ENCODE measurements at places on chromosomes 1 and 21.

DNA sequence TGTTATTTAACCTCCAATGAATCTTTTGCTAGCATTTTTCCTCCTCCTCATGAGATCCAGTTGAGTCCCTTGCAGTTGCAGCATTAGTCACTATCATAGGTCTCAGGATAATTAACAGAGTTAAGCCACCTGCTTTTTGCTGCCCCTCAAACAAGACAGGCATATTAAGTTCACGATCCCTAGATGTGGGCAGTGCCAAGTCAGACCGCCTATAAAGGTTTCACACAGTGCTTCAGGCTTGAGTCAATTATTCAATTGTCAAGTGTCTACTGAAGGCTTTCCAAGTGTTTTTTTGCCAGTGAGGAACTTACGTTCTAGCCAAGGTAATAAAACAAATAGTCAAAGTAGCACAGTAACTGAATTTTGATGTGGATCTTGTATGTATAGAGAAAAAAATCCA, 175.0 kb downstream of the DAB1 start:
- no peak for DNase-seq

GRCh38 chr1:38246955-38247952, 200.7 kb upstream of the POU3F1 start:
- DNase-seq = no peak

DNA sequence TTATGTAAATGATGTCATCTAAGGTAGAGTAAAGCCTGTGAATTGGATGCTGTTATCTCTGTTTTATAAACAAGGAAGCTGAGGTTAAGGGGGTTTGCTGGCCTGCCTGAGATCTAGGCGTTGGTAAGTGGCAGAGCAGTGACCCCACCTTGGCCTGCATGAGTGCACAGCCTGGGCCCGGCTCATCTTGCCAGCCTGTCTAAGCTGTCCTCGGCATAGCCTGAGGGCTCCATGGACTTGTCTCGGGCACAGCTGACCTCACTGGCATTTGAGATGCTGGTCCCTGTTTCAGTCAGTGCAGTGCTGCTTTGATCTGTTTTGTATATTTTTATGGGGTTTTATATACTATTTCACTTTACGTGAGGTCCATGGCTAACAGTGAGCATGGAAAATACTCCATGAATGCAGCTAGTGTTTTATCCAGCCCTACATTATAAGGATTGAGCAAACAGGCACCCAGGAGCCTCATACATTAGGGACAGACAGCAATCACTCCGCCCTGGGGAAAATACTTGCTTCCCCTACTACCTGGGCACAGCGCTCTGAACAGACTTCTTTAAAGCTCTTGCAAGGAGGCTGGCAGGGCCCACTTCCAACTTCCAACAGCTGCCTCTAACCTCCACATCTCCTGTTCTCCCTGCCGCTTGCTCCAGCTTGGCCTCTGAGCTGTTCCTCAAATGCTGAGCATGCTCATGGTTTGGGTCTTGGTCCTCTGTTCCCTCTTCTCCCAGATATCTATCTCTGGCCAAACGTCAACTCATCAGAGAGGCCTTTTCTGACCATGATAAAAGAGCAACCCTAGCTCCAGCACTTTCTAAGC, 150.6 kb upstream of the HMGB4 start:
- no peak for DNase-seq

DNA sequence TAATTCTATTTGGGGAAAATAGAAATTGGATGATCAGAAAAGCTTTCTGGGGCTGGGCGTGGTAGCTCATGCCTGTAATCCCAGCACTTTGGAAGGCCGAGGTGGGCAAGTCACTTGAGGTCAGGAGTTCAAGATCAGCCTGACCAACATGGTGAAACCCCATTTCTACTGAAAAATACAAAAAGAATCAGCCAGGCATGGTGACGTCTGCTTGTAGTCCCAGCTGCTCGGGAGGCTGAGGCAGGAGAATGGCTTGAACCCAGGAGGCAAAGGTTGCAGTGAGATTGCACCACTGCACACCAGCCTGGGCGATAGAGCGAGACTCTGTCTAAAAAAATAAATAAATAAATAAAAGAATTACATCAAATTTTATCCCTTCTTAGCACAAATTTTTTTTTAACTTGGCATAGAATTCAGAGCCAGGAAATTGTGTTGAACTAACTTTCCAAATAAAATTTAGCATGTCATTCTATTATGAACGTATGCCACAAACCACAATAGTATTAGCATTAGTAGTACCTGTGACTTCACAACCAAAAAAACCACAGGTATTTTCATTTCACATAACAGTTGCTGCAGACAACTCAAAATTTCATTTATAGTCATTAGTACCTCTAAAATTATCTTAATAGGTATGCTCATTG, 4.5 kb upstream of the ANKRD13C start:
- no peak for DNase-seq

DNA sequence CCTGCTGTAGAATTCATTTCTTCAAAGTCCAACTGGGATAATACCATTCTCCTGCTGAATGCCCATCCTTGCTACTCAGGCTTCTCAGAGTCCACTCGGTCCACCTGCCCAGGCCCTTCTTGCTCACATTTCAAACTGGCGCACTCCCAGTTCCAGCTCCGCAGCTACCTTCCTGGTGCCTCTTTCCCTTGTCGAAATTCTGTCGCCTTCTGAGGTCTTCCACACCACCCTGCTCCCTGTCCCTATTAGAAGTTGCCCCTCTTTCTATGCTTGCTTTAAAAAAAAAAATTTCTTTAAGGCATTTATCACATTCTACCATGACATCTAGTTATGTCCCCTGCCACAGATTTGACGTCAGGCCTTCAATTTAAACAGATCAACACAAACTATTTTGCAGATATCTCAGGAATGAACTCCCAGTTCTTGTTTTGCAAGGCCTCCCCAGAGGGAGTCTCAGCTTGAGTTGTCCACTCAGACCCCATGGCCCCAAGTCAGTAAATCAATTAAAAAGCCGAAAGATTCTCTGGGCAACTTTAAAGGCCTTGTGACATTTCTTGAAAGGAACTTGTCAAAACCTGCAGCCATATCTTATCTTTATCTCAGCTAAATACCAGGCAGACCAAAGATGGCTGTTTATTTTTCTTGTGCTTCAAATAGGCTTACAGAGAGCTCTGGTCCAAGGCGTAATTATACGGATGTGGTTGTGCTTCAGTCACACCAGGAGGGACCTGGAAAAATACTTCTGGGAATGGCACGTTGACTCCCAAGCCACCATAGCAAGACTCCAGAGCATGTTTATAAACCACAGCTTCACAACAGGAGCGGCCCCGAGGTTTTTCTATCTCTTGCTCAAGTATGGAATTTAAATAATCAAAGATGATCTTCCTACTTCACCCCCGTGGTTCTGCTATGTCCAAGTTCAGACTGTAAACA, 2.2 kb downstream of the FAM89A start:
- no peak for DNase-seq

GRCh38 chr1:119472080-119472818, 34.8 kb upstream of the HSD3B1 start:
- no peak for DNase-seq

DNA sequence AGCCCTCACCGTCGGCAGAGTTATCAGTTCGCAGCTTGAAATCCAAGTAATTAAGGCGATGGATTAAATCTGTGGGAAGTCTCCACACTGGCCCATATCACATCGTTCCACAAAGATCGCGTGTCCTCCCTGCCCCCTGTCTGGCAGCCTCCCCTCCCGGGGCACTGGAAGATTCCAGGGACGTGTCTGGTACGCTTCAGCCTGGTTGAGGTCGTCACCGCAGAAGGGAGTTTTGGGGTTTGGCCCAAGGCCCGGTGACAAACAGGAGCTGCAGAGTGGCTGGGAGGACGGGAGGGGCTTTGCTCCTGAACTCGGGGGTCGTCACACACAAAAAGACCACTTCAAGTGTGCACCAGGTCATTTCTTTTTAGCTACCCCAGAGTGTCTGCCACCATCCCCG, 51.1 kb downstream of the PRDM16 start:
- DNase-seq = no peak

DNA sequence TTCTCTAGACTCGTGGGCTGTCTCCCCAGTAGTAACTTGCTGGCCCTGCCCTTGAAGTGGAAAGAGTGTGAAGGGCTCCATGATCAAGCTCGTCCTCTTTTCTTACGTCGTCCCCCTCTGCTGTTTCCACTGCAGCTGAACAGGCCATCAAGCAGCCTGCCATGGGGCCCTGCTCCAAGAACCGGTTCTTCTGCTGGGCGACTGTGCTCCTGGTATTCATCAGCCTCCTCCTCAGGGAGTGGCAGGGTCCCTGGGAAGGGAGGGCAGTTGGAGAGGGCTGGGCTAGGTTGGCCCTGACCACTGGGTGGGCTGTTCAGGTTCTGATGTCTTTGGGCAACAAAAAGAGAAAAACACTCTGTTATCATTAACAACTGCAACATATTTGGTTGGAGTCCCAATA, 151.5 kb downstream of the FCRL5 start:
- no peak for DNase-seq

DNA sequence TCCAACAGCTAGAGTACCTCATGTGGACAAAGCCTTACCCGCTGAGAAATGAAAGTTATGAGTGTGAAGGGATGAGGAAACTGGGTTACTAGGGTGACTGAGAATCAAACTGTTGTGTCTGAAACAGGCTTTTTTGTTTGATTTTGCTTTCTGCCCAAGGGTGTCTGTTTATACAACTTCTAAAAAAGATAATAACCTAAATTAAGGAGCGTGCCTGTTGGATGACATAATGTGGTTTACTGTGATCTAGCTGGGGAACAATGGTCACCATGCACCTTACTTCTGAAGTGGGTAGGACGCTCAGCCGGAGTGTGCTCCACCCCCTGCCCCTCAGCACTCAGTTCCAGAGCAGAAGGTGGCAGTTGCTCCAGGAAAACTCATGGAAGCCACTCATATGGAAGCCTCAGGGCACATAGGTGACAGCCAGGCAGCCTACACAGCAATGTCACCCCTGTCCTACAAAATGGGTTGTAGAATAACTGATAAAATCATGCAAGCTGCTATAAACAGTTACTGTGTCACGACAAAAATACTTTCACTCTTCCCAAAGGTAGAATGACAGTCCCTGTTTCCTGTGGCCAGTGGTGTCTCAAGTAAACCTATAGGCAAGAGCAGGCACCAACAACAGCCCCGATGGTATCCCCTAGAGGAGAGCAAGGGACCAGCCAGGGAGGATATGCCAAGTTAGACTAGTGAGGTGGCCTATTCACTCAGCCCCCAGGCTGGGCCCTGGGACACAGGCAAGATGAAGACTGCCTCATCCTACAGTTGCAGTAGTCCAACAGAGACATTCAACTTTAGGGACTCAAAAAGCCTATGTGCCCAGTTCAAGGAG, 29.3 kb downstream of the SIPA1L2 start:
- no peak for DNase-seq

DNA sequence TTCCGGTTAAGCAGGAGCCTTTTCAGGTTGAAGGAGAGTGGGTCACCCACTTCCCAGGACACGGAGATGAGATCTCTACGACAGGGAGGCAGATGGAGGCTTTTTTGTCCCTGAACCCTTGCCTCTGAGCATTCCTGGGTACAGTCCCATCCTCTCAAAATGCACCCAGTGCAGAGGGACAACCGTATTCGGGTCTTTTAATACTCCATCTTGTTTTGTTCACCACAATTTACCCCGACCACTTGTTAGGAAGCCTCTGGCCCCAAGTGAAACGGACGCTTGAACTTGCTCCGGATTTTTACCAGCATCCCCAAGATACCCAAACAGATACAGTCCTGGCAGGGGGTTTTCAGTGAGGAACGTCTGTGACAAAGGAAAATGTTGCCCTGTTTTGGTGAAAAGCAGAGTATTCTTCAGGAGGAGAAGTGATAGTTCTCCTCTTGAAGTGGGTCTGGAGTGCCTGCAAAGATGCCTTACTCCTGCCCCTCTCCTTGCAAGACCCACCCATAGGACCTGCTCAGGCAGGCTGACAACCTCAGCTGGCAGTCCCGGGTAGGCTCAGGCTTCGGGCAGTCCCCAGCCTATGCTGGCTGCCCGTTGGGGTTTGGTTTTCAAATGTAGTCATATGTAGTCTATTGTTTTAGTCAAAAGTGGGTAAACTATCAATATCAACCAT, 669 bp upstream of the ARL8A start:
- no peak for DNase-seq

GRCh38 chr1:163202833-163203451, at the start of gene RGS5:
TSS of gene RGS5 (minus strand) at chr1:163202916. CDS start at chr1:163202835, 81 bp downstream.
- no peak for DNase-seq

- no peak for DNase-seq
These were observed 624 bp downstream of the CTSK start for GRCh38 chr1:150807249-150808023.

DNA sequence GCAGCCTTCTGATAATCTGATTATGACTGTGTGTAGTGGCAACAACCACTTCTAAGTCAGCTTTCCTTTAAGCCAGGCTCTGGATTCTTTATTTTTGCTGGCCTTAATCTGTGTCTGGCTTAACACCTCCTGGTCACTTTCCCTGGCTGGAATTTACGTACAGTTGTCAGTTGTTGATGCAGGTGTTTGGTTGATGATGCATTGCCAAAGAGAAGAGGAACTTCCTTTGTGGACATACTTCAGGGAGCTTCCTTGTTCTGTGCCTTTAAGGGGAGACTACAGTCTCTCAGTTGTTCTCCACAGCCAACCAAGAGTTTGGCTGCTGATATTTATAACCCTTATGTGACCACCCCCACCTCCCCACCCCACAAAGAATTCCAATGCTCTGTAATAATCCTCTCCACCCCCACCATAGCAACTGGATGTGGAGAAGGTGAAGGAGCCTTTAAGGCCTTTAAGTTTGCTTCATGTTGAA, 96.0 kb upstream of the BMP8A start:
- no peak for DNase-seq

DNA sequence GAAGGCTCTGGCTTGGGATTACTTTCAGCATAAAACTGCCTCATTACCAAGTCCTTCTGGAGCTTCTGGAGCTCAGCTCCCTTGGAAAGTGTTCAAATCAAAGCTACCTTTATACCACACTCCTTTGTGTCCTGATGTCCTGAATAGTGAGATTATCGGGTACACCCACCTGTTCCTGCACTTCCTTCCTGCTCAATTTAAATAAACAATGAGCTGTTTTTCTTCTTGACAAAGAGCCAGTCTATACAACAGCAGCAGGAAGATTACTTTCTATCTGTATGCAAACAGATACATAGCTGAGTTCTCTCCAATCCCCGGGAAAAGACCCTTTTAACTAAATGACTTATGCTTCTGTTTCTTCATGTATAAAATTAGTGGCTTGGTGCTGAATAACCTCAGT, 258.0 kb upstream of the FMN2 start:
- DNase-seq = no peak

DNA sequence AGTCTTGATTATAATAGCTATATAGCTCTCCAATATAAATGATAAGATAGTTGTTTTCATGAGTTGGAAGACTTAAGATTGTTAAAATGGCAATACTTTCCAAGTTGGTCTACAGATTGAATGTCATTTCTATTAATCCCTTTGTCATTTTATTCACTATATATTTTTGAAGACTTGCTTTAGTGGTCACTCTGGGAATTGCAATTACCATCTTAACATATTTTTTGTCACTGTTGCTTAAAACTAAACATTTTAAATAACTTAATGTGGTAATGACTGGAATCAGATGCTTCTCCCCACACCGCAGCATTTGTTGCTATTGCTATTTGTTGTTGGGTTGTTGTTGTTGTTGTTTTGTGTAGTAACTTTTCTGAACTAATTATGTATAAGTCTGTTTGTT, 1592.9 kb downstream of the MRPL39 start:
- DNase-seq = no peak
